Stimulated activated CD4-positive, alpha-beta T cell treated with anti-CD3 and anti-CD28 coated beads, Interleukin-1b, Interleukin-23, amount 100 ng/mL, for 1 hour (primary cell): ENCODE measurements at places on chromosomes 11 and 22.

DNA sequence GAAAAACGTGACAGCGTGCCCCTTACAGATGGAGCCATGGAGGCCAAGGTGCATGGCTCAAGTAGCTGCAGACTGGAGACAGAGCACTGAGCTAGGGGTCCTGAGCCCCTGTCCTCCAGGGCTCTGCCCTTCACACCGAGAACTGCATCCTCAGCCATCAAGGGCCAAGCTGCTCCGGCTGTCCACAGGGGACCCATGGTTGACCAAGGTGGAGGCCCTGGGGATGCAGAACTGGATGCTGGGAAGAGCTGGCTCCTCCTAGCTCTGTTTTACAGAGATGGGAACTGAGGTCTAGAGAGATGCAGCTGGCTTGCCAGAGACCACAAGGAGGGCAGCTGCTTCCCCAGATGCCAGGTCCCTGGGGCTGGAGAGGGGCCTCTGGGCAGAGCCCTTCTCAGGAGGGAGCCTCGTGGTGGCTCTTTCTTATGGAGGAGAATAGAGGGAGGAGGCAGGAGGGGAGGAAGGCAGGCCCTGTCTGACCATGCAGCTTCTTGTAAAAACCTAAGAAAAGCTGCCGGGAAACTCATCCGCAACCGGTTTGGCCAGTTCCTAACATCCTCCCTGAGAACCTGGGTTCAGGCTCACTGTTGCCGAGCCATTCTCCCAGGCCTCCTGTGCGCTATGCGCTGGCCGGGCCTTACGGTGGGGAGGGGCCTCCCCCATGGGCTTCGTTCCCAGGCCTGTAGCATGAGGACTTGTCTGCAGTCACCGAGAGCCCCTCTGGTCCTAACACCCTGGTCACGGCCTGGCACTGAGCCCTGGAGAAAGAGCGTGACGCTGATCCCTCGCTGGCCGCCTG is 80.6 kb downstream of the WNT7B start:
- DNase-seq, result no peak

- DNase-seq, result no peak
Observed at GRCh38 chr22:33796494-33796893, 123.8 kb downstream of the LARGE1 start.

DNA sequence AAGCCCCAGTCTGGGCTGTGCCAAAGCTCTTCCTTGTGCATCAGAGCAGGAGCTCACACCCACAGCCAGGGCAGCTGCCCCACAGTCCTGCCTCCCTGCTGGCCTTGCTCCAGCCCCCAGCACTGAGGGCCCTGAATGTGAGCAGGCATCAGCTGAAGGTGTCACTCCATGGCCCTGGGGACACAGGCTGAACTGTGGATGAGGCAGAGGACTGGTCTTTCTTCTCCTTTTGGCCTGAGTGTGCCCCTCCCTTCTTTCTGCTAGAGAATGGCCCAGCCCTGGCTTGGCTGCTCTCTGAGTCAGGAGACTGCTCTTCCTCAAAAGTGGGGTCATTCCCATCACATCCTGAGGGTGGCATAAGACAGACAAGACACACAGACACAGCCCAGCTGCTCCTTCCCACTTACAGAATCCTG is 16.2 kb downstream of the OTOG start:
- DNase-seq, result no peak

DNA sequence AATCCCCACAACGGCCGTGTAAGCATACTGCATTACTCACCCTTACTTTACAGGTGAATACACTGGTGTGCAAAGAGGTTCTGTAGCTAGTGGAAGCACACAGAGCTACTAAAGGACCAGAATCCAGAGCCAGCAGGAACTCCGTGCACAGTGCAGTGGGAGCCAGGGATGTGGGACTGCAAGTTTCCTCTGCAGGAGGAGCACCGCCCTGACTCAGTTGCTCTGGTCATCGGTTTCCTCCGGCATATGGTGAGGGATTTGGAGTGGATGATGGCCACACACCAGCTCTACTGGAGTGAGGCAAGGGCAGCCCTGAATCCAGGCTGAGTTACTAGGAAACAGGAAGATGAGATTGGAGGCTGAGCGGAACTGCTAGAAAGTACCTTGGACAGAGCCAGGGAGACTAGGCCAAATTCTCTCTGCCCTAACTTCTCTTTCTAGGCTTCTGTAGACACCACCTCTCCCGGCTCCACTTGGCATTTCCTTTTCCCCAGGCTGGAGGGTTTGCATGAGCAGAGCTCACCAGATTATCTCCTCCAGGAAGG is 18.2 kb upstream of the C22orf42 start:
- no peak for DNase-seq

- DNase-seq, result no peak
Observed at GRCh38 chr11:12786891-12787290, 112.7 kb downstream of the TEAD1 start.

DNA sequence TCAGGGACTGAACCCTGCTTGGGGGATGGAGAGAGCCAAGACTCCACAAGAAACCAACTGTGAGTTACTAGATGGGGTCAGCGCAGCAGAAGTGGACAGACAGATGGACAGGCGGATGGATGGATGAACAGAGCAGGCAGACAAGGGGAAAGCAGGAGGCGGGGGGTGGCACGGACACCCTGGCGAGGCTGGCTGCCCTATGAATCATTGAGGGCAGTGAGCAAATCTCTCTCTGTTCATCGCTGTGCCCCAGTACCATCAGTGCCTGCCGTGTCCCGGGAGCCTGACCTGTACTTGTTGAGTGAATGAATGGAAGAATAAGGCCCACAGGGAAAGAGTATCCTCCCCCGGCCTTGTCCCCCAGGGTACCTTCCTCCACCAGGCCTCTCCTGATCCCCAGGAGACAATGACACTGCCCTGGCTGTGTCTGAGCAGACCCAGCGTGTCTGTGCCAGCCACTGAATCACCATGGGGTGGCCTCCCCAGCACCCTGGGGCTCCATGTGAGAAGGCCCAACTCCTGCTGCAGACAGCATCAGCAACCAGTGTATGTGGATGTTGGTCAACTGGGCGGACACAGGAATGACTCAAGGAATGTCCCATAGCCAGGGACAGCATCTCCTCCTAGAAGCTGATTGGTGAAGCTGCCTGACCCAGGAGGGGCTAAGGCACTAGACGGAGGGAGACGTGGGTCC is 5.1 kb upstream of the KLHL35 start:
- DNase-seq, result no peak

- DNase-seq, result no peak
Observed at GRCh38 chr11:63507511-63507910, 1.6 kb downstream of the LGALS12 start.

DNA sequence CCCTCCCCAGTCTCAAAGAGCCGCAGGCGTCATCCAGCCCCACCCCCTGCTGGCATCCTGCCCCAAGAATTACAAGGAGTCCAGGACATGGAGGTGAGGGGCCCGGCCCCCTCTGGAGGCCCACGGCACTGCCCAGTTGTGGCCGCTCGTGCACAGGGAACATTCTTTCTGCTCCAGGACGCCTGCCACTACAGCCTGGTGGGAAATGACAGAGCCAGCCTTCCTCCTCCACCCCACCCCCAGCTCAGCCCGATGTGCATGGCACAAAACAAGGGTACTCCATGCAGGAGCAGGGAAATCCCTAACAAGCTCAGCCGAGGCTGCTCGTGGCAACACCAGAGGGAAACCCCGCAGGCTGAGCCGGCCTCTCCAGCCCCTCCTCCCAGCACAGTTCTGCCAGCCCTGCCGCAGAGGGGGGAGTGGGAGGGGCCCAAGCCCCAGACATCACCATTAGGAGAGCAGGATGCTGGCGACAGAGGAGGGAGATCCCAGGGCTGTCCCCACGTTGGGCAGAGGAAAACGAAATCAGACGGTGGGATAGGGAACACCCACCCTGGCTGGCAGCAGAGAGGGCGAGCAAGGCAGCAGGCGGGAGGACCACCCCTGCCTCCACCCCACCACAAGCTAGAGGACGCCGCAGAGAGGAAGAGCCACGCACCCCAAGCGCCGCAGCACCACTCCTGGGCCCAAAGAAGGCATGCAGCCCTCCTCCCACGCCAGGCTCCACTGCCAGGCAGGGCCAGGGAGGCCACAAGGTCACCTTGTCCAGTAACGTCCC is 10.0 kb downstream of the IGSF9B start:
- no peak for DNase-seq

DNA sequence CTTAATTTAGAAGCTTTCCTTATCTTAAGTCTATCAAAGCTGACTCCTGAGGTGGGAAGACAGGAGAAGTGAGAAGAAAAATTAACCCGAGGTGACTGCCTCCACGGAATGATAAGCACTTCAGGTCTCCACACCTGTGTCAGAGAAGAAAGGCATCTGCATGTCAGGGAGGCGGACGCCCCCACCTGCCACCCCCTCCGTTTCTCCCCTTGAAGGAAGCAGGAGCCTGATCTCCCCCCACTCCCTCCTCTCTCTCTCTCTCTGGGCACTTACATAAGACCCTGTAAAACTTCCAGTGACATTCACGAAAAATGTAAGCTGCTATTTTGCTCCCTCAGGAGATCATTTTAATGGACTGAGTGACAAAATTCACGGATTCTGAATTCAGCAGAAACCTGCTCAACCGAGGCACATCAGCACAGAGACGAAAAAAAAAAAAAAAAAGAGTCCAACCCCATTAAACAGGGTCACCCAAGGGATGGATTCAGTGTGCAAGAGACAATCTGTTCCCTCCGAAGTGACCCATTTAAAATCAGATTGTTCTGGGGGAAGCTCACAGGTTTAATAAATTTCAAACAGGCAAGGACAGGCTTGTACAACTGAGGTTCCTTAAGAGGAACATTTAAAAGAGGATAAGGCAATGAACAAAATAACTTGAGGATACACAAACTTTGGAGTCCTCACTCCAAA is 1.5 kb downstream of the LARGE1 start:
- DNase-seq, result no peak

- no peak for DNase-seq
Observed at GRCh38 chr22:23450434-23450795, 129.7 kb downstream of the IGLL1 start.

- no peak for DNase-seq
Observed at GRCh38 chr11:76589964-76590950, 80.3 kb downstream of the LRRC32 start.

DNA sequence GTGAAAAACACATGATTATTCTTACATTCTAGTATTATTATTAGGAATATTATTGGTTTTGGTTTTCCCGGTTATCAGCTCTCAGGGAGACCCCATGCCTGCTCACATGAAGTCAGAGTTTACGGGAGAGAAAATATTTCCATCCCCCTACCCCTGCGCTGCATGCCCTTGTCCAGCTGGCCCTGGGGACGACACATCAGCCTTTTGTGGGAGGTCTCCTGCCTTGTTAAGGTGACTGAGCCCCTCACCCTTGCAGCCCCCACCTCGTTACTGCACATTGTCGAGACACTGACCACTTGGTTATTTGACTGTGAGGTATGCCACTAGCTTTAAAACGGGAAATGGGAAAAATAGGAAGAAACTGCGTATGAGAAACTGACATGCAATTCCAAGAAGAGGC is 63.0 kb downstream of the PARVG start:
- DNase-seq, result no peak

GRCh38 chr22:50300620-50301257 is 6.7 kb downstream of the PLXNB2 start:
- no peak for DNase-seq
